Tibial nerve (tissue), 4 donors: ENCODE measurements at places on chromosomes 12 and 14. TPM values are rescaled to one million over a fixed set of nuclear protein-coding genes. Genes with fewer than 3 reads are reported as not detected.

- no peak for DNase-seq
Observed at GRCh38 chr12:14514154-14514842, 53.4 kb downstream of the PLBD1 start.

MUCL1 gene
- total RNA-seq = not detected

DNA sequence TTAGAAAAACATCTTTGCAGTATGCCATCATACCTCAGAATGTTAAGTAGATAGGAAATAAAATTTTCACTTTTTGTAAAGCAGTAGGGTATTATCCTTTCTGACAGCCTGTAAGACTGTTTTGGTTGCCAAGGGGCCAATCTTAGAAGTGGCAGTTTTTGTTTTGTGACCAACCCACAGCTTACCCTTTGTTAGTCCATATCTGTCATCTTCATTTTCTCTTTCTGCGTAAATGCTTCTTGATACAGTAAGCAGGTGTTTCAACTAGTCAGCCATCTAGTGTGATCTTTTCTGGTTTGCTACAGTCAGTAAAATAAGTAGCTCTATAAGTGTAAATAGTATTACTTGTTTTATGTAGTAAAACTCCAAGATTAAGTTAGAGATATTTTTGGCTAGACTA lies 8.8 kb downstream of the PPM1A start:
- DNase-seq = no peak

MSRB3 gene
- 50.2 TPM for total RNA-seq

- peak; percentile 76 for DNase-seq
Observed at GRCh38 chr14:34665785-34666435, 36.0 kb upstream of the SNX6 start.

DNA sequence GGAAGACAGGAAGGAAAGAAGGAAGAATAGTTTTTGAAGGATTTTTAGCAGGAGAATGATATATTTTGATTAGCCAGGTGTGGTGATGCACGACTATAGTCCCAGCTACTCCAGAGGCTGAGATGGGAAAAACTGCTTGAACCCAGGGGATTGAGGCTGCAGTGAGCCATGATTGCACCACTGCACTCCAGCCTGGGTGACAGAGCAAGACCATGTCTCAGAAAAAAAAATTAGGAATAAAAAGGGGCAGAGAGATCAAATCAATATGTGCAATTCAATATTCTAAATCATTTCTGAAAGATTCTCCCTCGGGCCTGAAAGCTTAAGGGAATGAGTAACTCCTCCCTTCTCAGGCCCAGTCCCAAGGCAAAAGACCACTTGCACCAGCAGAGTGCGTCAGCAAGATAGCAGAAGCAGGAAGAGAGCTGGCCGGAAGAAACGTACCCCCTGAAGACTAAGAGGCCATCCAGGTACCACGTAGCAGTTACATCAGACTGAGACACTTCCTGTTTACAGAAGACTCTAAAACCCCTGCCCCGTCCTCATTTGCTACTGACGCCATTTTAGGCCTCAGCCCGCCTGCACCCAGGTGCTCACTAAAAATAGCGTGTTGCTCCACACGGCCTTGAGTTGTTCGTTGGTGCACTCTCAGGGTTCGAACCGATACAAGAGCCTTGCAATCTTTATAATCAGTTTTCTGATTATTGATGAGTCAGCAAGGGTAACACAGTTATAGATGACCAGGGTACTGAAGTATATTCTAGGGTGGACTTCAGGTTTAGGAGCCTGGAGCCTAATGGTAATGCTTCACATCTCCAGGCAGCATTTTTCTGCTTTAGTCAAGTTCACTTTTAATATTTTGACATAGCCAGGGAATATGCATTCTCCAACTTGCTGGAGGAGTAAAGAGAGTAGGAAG lies 57.7 kb upstream of the CSRP2 start:
- DNase-seq = no peak

GRCh38 chr14:50260511-50260910 lies 29.1 kb upstream of the SOS2 start:
- peak; percentile 14 for DNase-seq

TTC7B gene
- 25.9 TPM for total RNA-seq

GRCh38 chr12:105445649-105446048 lies 115.2 kb downstream of the C12orf75 start:
- no peak for DNase-seq

PMEL gene
- total RNA-seq = 0.87 TPM

RBP5 gene
- total RNA-seq = 2.3 TPM

TMTC1 gene
- 207 TPM for total RNA-seq

CAPZA3 gene
- not detected for total RNA-seq
